Right ventricle myocardium superior (tissue), 1 donor: ENCODE measurements at places on chromosomes 12 and 14. TPM values are rescaled to one million over a fixed set of nuclear protein-coding genes. Genes with fewer than 3 reads are reported as not detected.

The KRT2 gene
- not detected for total RNA-seq

The NUP37 gene
- total RNA-seq: 17.1 TPM

The MMP17 gene
- total RNA-seq: 1.3 TPM

The PMCH gene
- total RNA-seq: not detected

The FSCB gene
- not detected for total RNA-seq

- DNase-seq: no peak
These were observed 644.9 kb upstream of the FLRT2 start for GRCh38 chr14:84885061-84885460.

DNA sequence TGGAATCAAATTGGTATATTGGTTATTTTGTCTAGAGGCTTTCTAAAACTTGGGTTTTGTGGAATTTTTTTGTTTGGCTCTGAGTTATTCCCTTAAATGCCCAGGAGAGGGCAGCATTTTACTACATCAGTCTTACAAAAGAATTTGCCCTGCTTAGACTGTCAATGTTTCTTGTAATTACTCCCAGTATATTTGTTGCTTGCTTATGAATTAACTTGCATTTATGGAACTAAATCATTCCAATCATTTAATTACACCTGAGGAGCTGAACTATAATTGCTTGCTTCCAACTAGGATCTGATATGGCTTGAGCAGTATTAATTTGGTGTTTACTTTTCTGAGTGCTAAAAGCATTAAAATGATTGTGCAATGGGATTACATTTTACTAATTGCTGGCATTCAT lies 48.7 kb downstream of the MIPOL1 start:
- DNase-seq: no peak

DNA sequence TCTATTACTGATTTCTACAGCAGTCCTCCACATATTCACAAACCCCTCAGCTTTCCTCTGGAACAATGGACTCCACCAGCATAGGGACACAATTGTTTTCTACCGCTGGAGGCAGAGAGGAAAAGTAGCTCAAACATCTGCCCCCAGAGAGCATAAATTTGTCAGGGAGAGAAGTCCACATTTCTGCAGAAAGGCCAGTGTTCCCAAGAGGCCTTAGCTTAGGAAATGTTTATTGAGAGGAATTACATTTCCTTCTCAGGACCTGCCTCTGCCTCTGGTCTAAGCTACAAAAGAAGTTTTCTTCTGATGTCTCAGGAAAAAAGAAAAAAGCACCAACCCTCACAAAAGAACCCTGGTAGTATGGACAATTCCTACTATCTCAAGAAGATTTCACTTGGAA lies 217.8 kb upstream of the BMP4 start:
- DNase-seq: no peak

DNA sequence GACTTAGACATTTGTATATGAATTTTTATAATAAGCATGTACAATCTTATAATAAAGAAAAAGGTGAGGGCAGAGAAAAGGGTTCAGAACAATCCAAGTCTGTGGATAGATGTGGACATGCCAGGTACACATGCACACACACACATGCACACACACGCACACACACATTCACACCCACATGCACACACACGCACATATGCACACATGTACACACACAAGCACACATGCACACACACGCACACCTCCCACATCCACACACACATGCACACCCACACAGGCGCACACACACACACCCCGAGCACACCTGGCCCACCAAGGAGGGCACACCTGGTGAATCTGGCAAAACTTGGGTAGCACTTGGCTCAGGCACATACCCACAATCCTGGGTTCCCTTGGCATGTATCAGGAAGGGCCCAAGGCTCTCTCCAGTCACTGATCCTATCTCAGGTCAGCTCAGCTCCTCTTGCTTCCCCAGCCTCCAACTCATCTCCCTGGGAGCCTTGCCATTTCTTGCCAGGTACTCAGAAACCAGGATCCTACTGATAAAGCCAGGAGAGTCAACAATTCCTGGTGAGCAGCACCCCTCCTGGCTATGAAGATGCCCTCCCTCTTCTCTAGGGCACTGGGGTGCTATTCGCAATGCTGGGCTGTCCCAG lies 18.6 kb upstream of the TMEM106C start:
- no peak for DNase-seq

The STXBP6 gene
- total RNA-seq: 39.8 TPM

DNA sequence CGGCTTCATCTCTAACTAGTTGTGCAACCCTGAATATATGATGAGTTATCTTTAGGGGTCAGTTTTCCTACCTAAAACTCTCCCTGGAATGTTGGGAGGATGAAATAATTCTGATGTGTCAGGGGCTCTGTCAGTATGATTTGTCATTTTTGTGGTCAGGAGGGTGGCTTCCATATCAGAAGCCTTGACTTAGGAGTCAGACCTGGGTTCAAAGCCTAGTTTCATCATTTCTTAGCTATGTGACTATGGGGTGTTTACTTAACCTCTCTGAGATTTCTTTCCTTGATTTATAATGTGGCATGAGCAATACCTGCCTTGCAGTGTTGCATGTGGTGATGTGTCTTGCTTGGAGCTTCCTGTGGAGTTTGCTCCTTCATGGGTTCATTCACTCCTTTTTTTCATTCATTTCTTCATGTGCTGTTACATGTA lies 146.8 kb downstream of the CHST11 start:
- DNase-seq: no peak

DNA sequence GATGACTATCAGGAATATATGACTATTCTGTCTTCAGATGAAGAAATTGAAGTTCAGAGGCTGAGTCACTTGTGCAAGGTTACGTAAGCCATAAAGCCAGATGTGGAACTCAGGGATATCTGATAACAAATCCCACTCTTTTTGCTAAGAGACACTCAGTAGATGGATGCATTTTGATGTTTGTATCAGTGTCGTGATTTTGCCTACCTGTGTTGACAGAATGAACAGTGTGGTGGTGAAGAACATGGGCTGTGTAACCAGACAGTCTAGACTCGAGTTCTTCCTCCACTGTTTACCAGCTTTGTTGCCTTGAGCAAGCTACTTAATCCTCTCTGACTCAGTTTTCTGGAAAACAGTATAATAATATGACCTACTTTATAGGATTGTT lies 93.9 kb downstream of the DAAM1 start:
- DNase-seq: no peak

DNA sequence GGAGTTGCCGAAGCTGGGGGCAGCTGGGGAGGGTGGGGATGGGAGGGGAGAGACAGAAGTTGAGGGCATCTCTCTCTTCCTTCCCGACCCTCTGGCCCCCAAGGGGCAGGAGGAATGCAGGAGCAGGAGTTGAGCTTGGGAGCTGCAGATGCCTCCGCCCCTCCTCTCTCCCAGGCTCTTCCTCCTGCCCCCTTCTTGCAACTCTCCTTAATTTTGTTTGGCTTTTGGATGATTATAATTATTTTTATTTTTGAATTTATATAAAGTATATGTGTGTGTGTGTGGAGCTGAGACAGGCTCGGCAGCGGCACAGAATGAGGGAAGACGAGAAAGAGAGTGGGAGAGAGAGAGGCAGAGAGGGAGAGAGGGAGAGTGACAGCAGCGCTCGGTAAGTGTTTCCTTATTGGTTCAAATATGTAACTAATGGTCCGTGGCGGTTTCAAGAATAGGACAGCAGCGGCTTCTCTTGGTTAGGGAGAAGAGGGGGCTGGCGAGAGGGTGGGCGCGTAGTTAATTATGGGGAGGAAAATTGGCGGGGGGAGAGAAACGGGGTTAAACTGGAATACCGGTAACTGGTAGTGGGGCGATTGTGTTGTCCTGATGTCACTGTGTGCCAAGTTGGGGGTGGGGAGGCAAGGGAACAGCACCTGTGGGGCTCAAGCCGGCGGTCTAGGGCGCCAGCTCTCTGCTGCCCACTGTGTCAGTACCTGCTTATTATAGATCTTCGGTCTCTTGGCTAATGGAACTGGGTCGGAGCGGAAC lies 8.4 kb downstream of the HOXC8 start:
- no peak for DNase-seq

DNA sequence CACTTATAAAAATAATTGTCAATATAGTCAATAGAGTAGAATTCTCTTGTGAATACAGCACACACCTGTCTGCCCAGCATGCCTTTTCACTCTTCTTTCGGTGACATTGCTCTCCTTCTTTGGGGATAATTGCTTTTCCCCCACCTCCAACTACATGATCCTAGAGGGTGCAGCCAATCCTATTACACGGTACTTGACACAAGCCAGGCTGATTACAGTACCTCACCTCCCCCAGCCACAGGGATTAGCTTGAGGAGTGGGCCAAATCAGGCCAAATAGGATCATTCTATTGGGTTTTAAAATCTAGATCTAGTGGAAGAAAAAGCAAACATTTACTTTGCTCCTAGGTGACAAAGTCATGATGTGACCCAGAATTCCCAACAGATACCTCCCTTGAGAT lies 16.8 kb upstream of the NFYB start:
- no peak for DNase-seq

GRCh38 chr12:116166306-116166705 lies 111.2 kb downstream of the MED13L start:
- DNase-seq: no peak

The OR6C70 gene
- total RNA-seq: not detected

The CHFR gene
- 10.5 TPM for total RNA-seq

GRCh38 chr12:27967551-27968054 lies 4.9 kb downstream of the PTHLH start:
- DNase-seq: no peak

GRCh38 chr14:103695296-103696069 lies 19.8 kb downstream of the XRCC3 start:
- no peak for DNase-seq

- DNase-seq: peak; percentile 65
These were observed 19.3 kb upstream of the FKBP4 start for GRCh38 chr12:2775431-2775830.

The NAV3 gene
- total RNA-seq: 3.3 TPM

DNA sequence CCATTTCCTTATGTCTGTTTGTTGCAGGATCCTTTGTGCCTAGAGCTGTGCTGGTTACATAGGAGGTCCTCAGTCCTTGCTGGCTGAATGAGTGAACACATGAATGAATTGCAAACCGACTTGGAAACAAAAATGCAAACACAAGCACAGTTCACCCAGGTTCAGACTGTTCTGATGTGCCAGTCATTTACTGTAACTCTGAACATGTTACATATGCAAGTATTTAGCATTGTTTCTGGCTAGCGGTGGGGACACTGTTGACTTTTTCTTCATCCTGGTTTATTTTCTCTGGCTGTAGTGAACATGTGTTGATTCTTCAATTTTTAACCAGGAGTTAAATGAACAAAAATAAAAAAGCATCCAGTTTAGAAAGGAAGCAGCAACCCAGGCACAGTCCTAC lies 33.4 kb downstream of the TSPAN9 start:
- no peak for DNase-seq

The SLCO1A2 gene
- not detected for total RNA-seq

The HCAR2 gene
- total RNA-seq: 0.27 TPM

- DNase-seq: no peak
These were observed 35.4 kb upstream of the NTF3 start for GRCh38 chr12:5396541-5396940.

DNA sequence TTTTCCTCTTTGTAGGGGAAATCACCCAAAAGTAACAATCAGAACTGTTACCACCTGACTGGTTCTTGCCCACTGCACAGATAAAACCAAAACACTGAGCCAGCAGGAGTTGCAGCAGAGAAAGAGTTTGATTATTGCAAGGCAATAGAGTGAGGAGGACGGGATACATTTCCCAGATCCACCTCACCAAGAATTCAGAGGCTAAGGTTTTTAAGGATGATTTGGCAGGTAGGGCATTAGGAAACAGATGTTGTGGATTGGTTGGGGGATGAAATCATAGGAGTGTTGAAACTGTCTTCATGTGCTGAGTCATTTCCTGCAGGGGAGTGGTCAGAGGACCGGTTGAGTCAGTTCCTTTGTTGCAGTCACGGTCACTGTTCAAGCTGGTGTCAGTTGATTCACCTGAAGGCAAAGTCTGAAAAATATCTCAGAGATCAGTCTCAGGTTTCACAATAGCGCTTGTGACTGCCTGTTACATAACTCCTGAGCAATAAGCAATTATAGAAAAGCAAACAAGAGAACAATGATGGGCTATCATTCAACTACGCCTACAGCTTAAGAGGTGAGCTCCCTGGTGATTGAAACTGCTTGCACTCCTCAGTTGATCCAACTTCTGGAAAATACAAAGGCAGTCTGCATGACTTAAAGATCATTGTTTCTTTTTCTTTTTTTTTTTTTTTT lies 20.3 kb upstream of the AMN1 start:
- DNase-seq: no peak
